HuH-7 (cell line): ENCODE measurements at places on chromosomes 3 and 15.

DNA sequence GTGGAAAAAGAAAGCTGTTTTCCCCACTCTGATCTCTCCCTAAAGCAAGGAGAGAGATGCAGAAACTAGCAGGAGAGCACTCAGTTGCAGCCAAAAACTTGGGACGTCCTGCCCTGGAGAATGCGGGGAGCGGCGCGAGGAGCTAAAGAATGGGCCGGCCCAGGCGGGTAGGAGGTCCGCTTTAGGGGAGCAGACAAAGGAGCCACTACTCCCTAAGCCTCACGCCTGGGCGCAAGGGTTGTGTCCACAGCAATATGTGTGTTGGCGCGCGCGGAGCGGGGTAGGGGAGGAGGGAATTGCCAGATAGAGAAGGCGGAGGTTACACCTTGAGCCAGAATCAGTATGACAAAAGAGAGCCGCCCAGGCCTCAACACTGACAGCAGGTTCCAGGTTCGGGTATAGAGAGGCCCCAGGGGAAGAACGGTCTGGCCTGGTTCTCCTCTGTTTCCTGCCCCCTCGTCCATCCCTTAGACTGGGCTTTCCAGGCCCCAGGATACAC lies 2.9 kb downstream of the WNT5A start:
- no peak for DNase-seq

GRCh38 chr15:75053748-75054125 lies 30.3 kb downstream of the PPCDC start:
- DNase-seq, result no peak

DNA sequence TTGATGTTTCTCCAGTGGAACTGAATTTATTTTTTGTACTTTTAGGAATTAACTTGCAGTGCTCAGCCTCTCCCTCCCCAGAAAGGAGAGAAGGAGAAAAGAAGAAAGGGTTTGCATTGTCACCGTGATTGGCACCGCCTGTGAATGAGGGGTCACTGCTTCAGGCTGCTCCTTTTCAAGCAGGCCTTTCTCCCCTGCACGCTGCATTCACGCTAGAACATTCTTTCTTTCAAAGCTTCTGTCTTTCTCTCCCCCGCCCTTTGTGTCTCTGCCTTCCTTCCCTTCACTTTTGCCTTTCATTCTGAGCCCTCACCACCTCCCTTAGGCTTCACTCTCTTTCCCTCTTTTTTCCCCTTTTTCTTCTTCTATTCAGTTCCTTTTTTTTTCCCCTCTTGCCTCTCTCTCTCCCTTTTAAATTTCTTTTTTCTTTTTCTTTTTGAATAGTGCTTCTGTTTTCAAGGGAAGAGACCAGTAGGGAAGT lies 42.4 kb downstream of the ZNF710 start:
- no peak for DNase-seq

GRCh38 chr3:24303057-24303754 lies 191.4 kb downstream of the THRB start:
- no peak for DNase-seq

GRCh38 chr3:50430950-50431435 lies 71.7 kb upstream of the TMEM115 start:
- DNase-seq, result no peak

DNA sequence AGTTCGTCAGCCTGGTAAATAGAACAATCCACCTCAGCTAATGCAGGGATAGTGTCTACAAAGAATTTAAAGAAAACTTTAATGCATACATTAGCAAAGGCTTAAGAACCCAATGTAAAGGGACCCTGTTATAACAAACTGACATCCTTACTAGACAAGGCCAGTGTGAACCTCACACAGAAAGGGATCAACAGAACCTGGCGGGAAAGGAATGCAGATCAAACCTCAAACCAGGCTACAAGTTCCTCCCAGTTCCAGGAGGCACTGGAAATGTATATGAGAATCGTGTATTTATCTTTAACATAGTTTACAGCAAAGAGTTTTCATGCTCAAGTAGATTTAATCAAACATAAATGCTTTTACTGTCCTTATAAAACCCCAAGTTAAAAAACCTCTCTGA lies 37.6 kb upstream of the ATP11B start:
- DNase-seq, result no peak

- no peak for DNase-seq
These were observed 52.1 kb downstream of the ITGA11 start for GRCh38 chr15:68379759-68380290.

DNA sequence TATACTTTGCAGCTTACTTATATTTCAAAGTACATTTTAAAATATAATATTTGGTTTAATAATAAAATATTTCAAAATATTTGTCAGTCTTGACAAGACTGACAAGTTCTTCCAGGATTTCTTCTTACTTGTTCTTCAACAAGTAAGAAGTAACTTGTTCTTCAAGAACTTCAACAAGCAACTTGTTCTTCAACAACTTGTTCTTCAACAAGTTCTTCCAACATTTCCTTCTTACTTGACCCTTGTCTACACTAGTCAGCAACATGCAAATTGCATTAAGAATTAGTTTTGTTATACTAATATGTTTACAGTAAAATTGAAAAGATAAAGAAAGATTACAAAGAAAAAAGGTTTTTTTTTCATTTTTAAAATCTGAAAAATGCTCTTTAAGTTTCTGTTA lies 731.7 kb downstream of the NSUN3 start:
- DNase-seq, result no peak

DNA sequence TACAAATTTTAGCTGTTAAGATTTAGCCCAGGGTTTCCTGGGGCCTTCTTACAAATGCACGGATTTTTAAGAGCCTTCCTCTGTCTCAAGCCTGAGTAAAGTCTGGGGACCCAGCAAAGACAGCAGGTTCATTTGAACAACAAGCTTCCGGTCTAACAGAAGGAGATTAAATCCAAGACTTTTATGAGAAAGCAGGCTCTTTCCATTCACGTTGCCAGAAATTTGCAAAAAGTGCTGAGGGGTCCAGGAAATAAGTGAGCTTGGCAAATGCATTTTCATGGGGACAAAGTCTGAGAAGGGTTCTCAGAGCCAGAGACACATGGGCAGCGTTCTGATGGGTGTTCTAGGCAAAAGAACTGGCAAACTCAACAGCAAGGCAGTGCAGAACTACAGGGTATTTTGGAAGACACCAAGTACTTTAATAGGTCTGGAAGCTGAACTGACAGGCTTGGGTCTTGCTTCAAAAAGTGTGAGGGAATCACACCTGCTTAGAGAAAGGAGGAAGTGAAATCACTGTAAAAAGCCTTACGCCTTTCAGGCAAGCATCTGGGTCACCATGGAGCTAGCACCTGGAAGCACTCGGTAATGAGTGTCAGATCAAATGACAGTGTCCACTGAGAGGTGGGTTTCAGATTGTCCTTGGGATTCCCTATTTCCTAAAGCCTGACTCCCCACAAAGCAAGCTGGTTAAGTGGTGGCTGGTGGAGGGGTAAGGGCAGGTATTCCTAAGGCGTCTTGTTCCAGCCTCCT lies 115.8 kb upstream of the ARHGEF3 start:
- no peak for DNase-seq

DNA sequence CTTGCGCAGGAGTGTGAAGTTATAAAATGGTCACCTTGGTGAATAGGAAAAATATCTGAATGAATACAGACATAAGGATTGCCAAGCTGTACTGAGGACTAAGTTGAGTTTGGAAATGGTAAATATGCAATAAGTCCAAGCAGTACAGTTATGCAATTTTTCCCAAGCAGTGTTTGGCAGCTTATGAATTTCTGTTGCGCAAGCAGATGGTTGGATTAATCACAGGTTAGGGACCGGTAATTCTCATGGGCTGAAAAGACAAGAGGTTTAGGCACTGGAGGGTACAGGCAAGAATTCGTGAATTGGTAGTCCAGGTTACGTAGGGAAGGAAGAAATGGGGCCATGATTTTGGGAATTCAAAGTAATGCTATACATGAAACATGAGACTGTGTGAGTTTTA lies 210.3 kb downstream of the RAP2B start:
- no peak for DNase-seq

DNA sequence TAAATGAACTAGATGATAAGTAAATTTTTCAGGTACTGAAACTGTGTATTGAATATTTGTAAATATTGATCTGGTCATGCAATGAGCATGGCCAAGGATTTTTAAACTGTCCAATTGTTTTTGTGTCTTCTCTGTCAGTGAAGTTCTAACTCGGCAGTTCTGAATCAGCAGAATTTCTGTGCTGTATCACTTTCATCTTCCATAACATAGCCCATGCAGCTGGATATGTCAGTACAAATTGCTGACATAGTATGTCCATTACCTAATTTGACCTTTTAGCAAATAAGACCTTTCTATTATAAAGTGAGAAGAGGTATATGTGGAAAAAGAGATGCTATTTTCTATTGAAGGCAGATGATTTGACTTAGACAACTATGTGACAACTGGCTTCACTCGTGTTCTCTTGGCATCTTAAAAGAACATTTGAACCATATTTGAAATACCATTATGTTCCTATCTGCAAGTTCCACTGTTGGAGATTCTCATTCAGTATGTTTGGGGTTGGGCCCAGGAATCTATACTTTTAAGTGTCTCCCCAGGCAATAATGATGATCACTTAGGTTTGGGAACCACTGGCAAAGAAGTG lies 90.4 kb downstream of the CMSS1 start:
- no peak for DNase-seq

GRCh38 chr15:82808634-82809041 lies 790 bp upstream of the WHAMM start:
- DNase-seq, result peak; percentile 34

DNA sequence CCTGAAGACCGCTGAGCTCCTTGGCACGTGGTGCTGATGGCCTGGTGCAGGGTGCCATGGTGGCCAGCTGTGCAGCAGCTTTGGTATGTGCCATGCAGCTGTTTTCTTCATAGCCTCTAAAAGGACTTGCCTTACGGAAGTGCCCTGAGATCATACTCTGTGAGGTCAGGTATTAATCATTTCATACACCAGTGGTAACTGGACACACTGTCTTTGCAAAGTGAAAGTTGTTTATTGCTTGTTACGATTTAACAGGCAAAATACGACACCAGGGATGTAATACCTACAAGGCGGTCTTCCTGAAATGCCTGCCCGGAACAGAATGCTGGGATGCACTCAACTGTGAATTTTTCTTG lies 184.6 kb downstream of the ATP10A start:
- DNase-seq, result no peak

DNA sequence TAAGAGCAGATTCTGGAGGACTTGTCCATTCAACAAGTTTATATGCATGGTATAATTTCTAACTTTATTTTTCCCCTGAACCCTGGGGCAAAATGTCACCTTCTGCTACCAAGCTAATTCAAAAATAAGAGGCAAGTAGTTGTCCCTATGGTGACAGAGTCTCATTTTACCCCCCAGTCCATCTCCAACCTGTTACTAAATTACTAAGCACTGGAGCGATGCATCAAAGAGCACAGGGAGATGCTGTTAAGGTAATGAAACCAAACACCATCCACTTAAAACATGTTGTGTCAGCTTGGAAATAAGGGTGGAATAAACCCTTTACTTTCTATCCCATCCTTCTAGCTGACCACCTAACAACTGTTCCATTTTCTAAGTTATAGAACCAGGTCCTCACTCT lies 417.4 kb upstream of the ATP11B start:
- DNase-seq, result no peak

- DNase-seq, result no peak
These were observed 2.7 kb upstream of the LIPH start for GRCh38 chr3:185555101-185555501.

DNA sequence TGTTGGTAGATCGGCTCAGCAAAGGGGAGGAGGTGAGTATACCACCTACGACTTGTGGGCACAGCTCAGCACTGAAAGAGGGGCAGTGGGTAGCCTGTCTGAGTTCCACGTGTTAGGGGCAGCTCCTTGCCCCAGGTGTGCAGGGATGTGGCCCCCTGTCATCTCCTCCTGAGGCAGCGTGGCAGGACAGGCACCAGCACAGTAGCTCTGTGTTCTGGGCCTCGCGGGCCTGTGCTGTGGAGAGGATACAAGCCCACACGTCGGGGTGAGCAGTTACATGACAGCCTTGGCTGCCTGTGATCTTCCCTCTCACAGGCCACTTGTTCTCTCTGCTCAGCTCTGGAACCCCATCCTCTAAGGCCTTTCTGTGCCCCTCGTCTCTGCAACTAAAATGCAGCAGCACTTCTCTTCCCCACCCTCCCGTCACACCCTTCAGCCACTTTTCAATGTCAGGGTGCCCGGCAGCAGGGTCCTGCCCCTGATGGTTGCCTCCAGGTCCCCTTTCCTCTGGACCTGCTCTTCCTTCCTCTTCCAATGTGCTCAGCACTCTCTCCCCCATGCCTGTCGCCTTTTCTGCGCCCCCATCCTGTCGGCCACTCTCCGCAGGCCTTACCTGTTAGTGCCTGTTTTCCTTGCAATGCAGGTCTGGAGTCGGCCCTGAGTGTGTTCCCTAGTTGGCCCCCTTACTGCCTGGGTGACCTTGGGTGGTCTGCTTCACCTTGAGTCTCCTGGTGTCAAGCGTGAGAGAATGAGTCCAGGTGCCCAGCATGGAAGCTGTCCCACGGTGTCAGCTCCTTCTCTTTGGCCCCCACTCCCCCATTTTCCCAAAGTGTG lies 18.2 kb upstream of the CPNE9 start:
- no peak for DNase-seq

DNA sequence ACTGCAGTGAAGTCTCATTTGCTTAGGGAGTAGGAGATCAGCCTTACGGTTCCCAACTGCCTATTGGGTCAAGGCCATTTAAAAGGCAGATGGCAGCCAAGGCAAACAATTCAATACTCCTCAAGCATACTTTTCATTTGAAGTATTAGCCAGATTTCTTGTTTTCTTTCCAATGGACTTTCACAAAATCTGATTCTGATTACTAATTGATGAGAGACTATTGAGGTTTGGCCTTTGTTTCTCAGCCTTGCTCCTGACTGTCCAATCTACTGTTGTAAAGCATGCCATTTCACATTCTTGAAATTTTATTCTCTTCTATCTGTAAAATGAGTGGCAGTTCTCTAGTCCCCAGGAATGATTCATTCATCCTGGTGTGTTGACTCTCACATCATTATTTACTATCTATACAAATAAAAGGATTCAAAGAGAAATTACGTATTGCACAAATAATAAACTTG lies 166.2 kb upstream of the TGFBR2 start:
- no peak for DNase-seq

DNA sequence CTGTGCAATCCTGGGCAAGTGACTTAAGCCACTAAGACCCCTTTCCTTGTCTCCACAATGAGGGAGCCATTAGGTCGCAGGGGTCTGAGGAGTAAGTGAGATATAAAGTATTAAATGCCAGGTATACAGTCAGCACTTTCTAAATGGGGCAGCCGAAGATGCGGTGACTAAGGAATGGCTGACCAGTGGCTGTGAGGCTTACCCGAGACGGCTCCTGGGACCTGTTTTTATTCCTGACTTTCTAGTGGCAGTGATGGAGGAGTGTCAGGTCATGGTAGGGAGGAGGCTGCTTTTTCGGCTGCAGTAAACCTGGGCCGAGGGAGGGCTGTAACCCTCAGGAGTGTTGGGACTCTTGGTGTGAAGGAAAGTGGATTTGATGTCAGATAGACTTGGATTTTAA lies 52.3 kb downstream of the TRAK1 start:
- DNase-seq, result no peak

GRCh38 chr15:49075881-49076280 lies 29.6 kb upstream of the SECISBP2L start:
- no peak for DNase-seq
